SJSA1 (cell line): ENCODE measurements at places on chromosomes 5 and 9. TPM values are rescaled to one million over a fixed set of nuclear protein-coding genes. Genes with fewer than 3 reads are reported as not detected.

Gene CCDC112
- total RNA-seq, result 11.1 and 29.8 TPM in 2 replicates

GRCh38 chr5:25863811-25864210, 1174.6 kb downstream of the CDH9 start:
- no peak for DNase-seq

DNA sequence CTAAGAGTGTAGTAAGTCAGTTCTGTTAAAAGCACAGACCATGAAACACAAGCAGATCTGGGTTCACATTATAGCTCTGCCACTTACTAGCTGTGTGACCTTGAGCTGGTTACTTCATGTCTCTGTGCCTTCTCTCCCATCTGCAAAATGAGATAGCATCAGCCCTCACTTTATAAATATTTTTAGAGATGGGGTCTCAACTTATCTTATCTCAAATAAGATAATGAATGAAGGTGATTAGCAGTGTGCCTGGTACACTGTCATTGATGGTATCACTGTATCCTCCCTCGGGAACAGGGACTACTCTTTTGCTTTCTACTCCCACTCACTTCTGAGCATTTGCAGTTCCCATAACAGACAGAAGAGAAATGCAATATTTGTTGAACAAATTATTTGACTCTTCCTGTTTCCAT, 52.4 kb downstream of the GALNT10 start:
- no peak for DNase-seq

Gene CATSPER3
- 0.08 and 1.3 TPM in 2 replicates for total RNA-seq

DNA sequence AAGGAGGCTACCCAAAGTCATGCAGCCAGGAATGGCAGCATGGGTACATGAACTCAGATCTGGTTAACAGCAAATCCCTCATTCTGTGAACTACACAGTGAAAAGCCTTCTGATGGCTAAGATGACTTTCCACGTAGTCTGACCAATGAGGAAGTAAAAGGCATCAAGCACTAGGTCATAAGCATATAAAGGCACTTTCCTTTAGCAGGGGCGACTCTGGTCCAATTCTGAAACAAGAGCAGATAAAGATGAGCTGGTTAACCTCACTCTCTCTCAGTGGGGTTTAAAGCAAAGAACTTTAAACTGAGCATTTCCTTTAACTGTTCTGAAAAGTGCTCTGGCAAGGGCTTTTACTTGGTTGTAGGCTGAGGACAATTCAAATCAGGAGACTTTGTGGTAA, 21.1 kb downstream of the PSMB7 start:
- DNase-seq, result no peak

GRCh38 chr9:87342743-87343142, 154.9 kb upstream of the DAPK1 start:
- DNase-seq, result no peak

GRCh38 chr5:93587597-93588351, 4.8 kb downstream of the NR2F1 start:
- no peak for DNase-seq

- no peak for DNase-seq
These were observed 159.7 kb downstream of the TLE1 start for GRCh38 chr9:81529556-81530193.

Gene FABP6
- not detected in 2 replicates for total RNA-seq

DNA sequence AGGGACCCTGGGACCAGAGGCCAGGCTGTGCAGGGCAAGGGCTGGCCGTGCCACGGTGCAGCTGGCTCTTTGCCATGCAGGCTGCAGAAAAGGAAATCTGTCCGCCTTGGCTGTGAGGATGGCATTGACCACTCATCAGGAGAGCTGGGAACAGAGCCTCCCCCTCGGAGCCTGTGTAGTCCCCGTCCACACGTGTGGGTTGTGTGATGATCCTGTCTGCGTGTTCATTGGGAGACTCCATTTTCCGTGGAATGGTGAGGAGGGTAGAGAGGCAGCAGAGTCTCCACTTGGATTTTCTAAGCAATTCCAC, 47.7 kb downstream of the EHMT1 start:
- DNase-seq, result no peak

GRCh38 chr5:95727764-95728191, 3.4 kb upstream of the RHOBTB3 start:
- no peak for DNase-seq

Gene CTSL
- 393 and 445 TPM in 2 replicates for total RNA-seq

GRCh38 chr9:136761545-136761981, 2.8 kb downstream of the LCN15 start:
- DNase-seq, result no peak

GRCh38 chr9:20538956-20539355, 83.3 kb downstream of the MLLT3 start:
- DNase-seq, result no peak

Gene PHF24
- not detected in 2 replicates for total RNA-seq

Gene MEIKIN
- not detected in 2 replicates for total RNA-seq

DNA sequence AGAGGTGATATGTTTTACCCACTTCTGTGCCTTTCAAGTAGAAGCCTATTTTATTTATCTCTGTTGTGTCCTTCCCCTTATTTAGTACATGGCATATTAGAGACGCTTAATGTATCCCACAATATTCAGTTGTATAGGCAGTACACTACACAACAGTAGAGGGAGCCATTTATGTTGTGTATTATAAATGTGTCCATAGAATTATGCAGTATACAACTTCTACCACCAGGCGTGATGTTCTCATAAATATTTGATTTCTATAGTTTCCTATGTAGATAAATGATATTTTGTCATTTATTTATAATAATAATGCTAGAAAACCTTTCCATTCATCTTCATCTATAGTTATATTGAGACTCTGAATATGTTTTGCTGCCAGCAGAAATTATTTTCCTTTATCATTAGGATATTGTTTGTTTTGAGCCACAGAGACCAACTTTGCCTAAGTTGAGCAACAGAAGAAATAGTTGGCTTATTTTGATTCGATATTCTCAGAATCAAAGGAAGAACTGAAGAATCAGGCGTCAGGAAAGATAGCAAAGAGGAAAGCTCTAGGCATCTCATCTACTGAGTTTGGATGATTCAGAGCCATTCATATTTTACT, 81.7 kb downstream of the ADAMTS19 start:
- DNase-seq, result no peak

- DNase-seq, result no peak
These were observed 165.6 kb downstream of the PALM2AKAP2 start for GRCh38 chr9:109945573-109945972.

Gene GRM6
- total RNA-seq, result not detected in 2 replicates

DNA sequence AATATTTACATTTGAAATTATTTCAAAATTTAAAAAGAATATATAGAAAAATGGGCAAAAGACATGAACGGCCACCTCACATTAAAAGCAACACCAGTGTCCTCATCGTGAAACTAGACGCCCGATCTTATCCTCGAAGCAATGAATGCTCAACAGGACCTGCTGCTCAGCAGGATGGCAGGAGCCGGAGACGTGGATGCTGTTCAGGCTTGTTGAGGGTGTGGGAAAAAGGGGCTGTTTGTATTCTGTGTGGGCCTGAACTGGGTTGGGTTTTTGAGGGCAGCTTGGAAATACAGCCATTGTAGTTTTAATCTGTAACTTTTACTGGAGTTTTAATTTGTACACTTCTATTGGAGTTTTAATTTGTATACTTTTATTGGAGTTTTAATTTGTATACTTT, 20.3 kb downstream of the EXOC3 start:
- DNase-seq, result peak; percentile 20
